Amygdala (tissue), 56 donors: ENCODE measurements at places on chromosomes 2 and 18.
A peak's percentile ranks its signal among the peaks of the same experiment; 100 is the strongest.

DNA sequence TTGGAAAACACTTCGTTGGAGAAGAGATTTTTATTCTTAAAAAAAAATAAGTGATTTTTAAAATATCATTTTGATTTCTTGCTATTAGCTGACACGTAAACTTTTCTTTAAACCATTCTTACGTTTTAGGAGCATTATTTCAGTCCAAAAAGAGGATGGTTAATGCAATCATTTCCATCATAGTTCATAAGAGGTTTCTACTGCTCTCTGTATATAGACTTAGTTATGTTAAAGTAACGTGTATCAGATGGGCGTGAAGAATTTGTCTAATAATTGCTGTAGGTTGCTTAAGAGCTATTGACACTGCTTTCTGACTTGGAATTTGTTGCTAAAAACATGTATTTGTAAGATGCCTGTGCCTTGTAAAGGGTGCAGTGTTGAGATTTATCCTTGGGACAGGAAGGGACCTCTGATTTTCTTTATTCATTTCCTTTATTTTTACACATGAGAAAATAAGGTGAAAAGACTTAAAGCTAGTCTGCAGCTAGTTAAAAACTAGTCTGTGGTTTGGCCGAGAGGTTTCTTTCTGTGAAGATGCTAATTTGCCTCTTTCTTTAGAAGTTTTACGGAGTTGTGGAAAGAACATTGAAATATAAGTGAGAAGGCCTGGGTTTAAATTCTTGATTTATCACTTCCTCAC lies 2.9 kb downstream of the ANKRD12 start:
- no peak for DNase-seq

DNA sequence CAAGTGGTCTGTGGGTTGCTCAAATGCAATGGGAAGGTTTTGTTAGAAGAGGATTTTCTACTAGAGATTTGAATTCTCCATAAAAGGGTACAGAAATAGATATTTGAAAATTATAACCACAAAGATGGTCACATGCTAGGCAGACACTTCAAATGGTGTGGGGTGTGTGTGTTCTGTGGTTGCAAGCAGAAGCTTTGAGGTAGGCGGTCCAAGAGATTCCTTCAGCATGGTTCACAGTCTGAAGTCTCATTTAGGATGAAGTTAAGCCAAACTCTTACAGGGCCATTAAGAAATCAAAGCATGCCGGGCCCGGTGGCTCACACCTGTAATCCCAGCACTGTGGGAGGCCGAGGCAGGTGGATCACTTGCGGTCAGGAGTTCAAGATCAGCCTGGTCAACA lies 38.3 kb upstream of the RMDN2 start:
- no peak for DNase-seq

DNA sequence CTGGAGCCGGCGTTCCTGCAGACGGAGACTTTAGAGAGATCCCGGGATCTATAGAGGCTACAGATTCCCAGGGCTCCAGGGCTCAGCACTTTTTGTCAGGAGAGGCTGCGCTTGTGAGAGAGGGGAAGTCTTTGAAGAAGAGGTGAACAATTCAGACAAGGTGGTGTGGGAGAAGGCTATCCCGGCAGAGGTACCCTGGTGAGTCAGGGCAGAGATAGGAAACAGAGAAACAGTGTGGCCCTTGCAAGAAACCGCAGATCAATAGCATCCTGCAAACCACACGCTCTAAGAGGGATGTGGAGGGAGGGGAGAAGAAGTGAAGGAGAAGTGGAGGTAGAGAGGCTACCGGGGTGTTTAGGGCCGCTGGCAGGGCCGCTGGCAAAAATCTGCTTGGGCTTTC lies 160.5 kb upstream of the APCDD1 start:
- no peak for DNase-seq

DNA sequence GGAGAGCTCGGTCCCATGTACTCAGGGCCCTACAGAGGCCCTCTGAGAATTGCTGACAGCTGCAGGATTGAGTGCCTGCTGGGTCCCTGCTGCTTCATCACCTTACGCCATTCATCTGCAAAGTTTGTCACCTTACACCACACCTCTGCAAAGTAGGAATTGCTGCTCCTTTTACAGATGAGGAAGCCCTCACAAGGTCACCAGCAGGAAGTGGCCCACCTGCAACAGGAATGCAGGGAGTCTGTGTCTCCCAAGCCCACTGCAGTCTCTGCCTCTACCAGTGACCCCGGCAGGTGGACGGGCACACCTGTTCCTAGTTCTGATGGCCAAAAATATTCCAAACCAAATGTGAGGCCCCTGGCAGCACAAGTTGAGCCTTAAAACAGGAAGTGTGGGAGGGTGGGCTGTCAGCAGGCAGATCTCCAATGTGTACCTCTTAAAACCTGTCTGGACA lies 441.4 kb downstream of the NBAS start:
- DNase-seq = no peak

DNA sequence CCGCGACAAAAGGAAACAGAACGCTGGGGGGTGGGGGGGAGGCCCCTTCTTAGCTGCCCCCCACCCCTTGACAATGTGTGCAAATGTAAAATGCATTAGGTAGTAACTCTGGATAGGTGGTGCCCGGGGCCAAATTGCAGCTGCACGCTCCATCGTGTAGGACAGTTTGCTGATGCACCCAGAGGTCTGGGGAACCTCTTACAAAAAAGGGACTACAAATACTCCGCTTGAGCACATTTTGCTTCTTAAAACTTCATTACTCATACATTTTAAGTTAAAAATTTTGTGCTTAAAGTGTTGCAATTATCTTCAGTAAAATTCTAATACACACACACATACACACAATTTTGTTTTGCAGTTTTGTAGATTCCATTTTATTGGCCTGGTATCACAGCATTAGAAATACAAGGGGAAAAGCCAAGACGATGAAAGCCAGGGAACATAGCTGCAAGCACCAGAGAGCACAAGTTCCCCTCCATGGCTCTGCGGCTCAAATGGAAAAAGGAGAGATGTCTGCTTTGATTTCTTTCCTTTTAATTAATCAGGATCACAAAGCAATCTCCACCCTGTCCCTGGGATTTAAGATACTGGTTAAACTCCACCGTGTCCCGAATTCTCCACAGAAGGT lies 582.1 kb downstream of the ZEB2 start:
- no peak for DNase-seq

DNA sequence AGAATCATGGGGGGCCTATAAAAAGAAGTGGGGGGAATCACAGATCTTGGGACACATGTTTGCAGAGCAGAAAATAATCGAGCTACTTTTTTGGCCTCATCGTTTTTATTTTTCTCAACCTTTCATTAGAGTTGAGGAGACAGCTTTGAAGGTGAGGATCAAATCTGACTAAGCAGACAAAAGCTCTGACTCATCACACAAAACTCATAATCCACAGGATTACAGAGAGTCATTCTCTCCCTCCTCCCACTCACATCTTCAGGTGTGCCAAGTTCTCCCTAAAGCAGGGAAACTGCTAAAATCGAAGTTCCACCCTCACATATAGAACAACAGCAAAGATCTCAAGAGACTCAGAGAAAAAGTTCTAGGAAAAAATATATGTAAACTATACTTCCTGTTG lies 15.6 kb downstream of the BAZ2B start:
- no peak for DNase-seq

DNA sequence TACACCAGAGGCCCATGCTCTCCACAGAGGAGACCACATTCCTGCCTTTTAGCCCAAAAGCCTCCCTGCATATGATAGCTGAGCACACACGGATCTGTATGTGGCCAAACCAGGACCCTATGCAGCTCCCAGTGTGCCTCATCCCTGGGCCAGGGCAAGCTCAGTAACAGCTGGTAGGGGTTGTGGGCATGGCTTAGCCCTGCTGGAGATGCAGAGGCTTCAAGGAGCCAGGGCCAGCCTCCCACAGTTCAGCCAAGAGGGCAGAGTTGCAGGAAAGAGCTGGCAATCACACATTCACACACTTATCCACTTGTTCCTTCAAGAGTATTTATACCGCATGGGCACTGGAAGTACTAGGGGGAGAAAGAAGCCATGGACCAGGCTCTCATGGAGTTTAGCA lies 1.6 kb upstream of the LIMS2 start:
- DNase-seq = no peak

GRCh38 chr2:151182396-151182795 lies 79.3 kb downstream of the RBM43 start:
- no peak for DNase-seq

- DNase-seq = no peak
Measured at GRCh38 chr2:15260835-15261234, 300.3 kb downstream of the NBAS start.

- no peak for DNase-seq
Measured at GRCh38 chr2:195413422-195413821, 243.6 kb upstream of the SLC39A10 start.

DNA sequence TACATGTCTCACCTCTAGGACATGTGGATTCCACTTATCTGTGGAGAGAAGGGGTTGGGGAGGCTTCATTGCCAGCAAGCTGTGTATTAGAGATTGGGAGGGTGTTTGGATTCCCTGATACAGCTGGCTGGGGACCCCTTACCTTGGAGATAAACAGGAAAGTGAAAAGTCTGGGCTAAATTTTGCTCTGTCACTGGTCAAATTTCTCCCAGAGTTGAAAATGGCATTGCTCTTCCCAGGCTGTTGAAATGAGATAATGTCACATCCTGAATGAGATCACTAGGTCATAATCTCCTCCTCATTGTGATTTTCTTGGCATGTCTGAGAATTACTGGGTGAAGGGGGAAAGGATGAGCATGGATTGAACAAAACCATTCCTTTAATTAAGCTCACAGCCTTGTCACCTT lies 265.0 kb upstream of the PARD3B start:
- no peak for DNase-seq

GRCh38 chr2:128396500-128396891 lies 77.8 kb upstream of the HS6ST1 start:
- no peak for DNase-seq

DNA sequence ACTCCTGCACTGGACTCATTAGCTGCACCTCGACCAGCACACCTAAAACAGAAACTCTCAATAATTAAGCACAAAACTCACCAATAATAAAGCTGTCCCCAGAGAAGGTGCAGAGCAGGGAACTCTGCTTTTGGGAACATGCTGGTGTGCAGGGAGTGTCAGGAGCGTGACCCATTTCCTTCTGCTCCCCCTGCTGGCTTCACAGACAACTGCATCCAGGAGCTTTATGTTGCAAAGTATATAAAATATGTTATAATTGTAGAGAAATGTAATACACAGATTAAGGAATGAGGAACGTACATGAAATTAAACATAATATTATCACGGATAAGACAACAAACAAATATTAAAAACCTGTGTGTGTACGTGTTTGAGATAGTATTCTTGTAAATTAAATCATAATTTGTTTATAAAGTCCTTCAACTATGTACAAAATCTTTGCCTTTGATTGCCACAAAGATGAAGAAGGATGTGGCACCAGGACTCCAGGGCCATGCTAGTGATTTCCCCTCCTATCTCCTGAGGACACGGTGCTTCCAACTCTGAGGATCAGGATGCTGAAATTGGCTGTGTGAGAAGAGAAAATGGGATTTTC lies 68.6 kb upstream of the MAL start:
- DNase-seq = peak; percentile 3

DNA sequence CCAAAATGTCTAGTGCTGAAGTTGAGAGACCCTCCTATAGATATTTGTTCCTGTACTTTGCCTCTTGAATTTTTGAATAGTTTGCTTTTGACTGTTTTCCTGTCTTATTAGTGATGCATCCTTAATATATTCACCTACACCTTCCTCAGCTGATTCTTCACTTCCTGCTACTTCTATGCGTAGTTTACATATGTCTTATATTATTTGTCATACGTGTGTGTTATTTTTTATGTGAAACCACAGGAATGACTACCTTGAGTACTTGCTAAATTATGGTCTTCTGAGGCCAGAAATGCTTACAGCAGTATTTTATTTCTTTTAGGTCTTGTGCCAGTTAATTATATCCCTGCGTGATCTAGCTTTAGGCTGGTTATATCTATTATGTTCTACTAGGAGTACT lies 9.9 kb downstream of the UBE2E3 start:
- no peak for DNase-seq

GRCh38 chr2:105328281-105329196 lies 996 bp downstream of the TGFBRAP1 start:
- DNase-seq = no peak

DNA sequence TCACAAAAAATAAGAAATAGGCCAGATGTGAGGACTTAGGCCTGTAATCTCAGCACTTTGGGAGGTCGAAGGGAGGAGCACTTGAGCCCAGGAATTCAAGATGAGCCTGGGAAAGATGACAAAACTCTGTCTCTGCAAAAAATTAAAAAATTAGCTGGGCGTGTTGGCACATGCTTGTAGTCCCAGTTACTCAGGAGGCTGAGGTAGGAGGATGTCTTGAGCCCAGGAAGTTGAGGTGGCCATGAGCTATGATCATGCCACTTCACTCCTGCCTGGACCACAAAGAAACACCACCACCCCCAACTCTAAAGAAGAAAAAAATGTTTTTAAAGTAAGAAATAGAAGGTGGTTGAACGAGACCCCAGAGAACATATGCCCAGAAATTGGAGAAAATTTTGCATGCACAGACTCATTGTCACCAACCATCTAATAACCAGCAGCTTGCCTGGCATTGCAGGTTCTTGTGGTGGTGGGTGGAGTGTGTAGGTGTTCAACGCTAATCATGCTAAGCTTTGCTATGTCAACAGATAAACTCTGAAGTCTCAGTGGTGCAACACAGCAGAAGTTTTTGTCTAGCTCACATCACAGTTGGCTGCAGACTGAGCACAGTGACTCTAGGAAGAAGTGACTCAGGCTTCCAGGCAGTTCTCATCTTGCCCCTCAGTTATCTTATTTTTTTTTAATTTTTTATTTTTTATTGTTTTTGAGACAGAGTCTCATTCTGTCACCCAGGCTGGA lies 18.6 kb downstream of the ARL4C start:
- DNase-seq = no peak

DNA sequence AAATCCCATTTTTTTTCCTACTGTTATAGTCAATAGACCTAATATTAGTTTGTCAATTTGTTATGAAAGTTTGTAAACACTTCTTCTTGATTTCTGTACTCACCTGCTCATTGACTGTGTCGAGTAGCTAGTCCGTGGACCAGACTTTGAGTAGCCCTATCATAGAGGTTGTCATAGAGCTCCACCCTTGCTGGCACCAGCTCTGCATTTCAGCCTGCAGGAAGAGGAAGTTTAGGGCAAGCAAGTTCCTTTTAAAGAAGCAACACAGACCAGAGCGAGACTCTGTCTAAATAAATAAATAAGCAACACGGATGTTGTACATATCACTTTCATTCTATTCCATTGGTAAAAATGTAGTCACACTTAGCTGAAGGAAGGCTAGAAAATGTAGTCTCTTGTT lies 74.0 kb downstream of the MCFD2 start:
- no peak for DNase-seq

GRCh38 chr2:25228848-25229278 lies 60.5 kb upstream of the POMC start:
- peak; percentile 36 for DNase-seq

- no peak for DNase-seq
Measured at GRCh38 chr2:228599297-228599696, 417.8 kb upstream of the SPHKAP start.

GRCh38 chr2:7886666-7887065 lies 795.2 kb upstream of the ID2 start:
- DNase-seq = no peak

- no peak for DNase-seq
Measured at GRCh38 chr2:144751142-144751905, 231.4 kb upstream of the ZEB2 start.
